Stimulated activated CD8-positive, alpha-beta memory T cell treated with anti-CD3 and anti-CD28 coated beads, Interleukin-4, amount 100 ng/mL, for 24 hours (primary cell): ENCODE measurements at places on chromosomes 5 and 9.
A peak's percentile ranks its signal among the peaks of the same experiment; 100 is the strongest.

- DNase-seq = peak; percentile 13
Observed at GRCh38 chr5:79702606-79703380, 13.2 kb downstream of the CMYA5 start.

GRCh38 chr5:95743232-95743631 lies 12.1 kb downstream of the RHOBTB3 start:
- DNase-seq = no peak

GRCh38 chr9:92406477-92406876 lies 2.1 kb upstream of the OGN start:
- no peak for DNase-seq

DNA sequence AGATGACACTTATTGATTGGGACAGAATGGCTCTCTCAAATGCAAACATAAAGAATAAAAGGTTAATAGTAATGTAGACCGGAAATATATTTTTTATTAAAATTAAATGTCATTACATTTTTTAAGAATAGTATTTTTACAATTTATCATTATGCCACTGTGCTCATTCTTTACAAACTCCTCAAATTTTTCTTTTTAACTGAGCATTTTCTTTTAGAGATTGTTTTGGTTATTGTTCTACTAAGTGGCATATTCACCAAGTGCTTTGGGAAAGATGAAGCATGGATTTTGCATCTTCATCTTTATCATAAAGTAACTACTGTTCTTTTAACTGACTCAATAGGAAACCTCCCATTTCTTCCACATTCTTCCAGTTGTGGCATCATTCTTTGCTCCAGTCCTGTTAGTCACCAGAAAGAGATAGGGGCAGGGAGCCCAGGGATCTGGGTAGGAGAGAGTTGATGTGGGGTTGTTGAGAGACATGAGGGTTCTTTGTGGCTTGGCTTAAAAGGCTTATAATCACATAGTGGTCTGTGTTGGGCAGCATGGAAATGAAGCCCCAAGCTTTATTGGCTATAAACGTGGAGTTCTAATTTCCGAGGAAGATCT lies 69.8 kb downstream of the SYK start:
- DNase-seq = no peak

- DNase-seq = no peak
Observed at GRCh38 chr9:3810231-3810630, 284.4 kb upstream of the RFX3 start.

DNA sequence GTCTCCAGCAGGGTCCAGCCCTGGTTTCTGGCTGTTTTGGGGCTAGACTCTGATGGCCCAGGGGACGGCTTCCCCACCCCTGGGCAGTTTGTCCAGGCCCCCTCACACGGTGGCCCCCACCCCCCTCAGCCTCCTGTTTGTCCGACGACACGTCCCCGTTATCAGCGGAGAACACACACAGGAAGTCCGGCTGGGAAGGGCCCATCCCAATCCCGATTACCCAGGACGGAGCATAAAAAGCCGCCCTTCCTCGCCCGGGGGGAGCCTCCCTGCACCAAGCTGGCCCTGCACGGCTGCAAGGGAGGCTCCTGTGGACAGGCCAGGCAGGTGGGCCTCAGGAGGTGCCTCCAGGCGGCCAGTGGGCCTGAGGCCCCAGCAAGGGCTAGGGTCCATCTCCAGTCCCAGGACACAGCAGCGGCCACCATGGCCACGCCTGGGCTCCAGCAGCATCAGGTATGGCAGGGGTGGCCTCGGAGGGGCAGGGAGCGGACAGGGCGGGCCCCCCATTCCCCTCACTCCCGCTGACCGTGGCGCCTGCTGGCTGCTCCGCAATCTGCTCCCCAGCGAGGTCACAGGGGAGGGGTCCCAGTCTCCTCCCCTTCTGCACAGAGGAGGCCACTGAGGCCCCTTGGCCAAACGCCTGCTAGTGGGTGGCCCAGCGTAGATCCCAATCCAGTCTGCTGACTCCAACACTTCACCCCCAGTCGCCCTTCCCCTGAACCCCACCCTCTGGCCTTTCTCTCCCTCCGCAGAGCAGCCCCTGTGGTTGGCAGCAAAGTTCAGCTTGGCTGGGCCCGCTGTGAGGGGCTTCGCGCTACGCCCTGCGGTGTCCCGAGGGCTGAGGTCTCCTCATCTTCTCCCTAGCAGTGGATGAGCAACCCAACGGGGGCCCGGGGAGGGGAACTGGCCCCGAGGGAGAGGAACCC lies at the start of gene EGFL7:
EGFL7 (plus strand) TSS at position 261 of the 926 bp plus-strand sequence. CDS start 5,367 bp downstream, outside the sequence.
- no peak for DNase-seq

DNA sequence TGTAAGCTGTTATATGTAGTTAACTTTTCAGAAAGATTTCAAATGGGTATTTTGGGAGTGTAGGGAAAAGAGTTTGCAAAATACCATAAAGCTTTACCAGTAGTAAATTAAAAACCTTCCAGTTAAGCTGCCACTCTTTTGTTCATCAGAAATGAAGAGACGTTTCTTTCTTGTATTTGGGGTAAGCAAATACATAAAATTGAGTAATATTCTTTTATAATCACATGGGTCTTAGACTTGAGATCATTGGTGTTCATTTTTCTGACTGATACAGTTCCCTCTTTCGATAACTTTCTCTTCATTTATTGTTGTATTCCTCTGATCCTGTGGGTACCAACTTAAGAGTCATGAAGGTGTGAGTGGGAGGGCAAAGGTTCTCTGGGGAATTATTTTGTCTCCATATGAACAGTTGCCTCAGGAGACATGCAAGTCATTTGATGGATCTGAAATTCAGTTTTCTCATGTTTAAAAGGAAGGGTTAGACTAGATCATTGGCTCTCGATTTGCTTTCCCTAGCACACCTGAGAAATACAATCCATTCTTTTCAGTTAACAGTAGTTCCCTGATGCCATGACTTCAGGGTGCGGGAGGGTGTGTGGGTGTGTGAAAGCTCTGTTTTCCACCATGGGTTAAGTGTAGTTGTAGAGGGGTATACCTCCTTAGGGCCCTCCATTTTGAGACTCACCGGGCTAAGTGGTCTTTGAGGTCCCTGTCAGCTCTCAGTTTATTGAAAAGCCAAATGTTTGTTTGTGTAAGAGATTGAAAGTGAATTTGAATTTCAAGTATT lies 47.7 kb downstream of the CNTRL start:
- no peak for DNase-seq

DNA sequence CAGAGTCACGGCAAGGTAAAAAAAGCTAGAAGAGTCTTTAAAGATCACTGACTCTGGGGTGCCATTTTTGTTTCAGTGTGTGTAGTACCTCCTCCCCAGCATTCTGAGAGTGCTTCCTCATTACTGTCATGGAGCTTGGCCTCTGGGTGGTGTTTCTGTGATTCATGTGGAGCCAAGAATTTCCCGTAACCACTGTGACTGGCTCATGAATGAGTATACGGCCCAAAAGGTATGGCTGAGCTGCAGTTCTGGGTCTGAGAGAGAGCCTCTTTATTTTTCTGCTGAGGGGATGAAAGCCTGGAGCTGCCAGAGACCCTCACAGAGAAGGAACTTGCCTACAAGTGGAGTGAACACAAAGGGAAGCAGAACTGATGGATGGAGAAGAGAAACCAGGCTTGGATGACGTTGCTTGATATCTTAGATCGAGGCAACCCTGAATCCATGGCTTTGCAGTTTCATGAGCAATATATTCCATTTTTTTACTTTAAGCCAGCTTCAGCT lies 85.6 kb downstream of the PTTG1 start:
- DNase-seq = no peak

GRCh38 chr5:24864244-24864643 lies 219.5 kb upstream of the CDH10 start:
- DNase-seq = no peak

- DNase-seq = no peak
Observed at GRCh38 chr5:33743099-33743498, 148.7 kb downstream of the ADAMTS12 start.

DNA sequence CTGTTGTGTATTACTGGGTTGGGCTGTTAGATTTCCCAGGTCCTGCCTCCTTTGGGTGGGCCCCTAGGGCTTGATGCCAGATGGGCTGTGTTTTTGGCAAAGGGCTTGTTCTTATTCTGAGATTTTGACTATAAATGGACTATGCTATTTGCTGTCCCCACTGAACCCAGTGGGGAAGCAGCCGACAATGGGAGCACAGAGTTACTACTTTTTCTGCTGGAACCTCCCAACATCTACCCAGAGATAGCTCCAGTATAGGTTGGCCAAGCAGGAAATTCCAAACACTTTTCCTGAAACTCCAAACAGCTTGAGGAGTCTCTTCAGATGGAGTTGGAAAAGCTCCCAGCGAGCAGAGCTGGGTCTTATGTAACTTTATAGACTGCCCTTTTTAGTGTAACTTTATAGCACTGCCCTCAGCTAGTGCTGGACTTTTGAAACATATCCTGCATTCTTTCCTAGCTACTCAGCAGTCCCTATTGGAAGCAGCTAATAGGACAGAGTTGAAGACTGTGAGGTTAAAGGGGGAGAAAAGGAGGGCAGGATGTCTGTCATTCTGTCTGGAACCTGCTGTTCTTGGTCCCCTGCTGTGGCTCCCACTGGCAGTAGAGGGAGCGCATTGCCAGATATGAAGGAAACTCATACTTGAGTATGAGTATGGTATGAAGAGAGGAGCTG lies 21.0 kb downstream of the RUSC2 start:
- no peak for DNase-seq

GRCh38 chr5:40735609-40736008 lies 20.2 kb downstream of the TTC33 start:
- no peak for DNase-seq

GRCh38 chr5:65150599-65151304 lies 331.0 kb downstream of the ADAMTS6 start:
- DNase-seq = no peak

- DNase-seq = peak; percentile 4
Observed at GRCh38 chr9:134136118-134136995, 475 bp downstream of the WDR5 start.

DNA sequence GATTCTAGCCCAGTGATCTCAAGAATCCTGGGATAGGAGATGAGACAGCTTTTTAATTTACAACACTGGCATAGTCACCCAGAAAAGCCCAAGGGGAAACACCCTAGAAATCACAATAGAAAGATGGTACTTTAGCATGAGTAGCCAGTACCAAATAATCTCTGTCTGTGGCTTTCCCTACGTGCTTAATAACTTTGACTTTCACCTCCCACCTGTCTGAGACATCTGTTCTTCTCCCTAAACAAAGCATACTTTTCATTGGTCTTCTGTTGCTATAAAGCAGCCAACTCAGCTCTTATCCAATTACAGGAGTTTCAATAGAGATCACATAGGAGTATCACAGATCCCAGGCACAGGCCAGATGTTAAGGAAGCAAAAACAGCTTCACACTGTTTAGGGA lies 10.4 kb downstream of the MARCHF3 start:
- DNase-seq = no peak

GRCh38 chr9:82938426-82939218 lies 124.3 kb downstream of the RASEF start:
- DNase-seq = no peak

GRCh38 chr9:121640076-121640475 lies 11.4 kb upstream of the DAB2IP start:
- peak; percentile 17 for DNase-seq

- peak; percentile 55 for DNase-seq
Observed at GRCh38 chr5:74326571-74327338, 313.8 kb downstream of the ENC1 start.

DNA sequence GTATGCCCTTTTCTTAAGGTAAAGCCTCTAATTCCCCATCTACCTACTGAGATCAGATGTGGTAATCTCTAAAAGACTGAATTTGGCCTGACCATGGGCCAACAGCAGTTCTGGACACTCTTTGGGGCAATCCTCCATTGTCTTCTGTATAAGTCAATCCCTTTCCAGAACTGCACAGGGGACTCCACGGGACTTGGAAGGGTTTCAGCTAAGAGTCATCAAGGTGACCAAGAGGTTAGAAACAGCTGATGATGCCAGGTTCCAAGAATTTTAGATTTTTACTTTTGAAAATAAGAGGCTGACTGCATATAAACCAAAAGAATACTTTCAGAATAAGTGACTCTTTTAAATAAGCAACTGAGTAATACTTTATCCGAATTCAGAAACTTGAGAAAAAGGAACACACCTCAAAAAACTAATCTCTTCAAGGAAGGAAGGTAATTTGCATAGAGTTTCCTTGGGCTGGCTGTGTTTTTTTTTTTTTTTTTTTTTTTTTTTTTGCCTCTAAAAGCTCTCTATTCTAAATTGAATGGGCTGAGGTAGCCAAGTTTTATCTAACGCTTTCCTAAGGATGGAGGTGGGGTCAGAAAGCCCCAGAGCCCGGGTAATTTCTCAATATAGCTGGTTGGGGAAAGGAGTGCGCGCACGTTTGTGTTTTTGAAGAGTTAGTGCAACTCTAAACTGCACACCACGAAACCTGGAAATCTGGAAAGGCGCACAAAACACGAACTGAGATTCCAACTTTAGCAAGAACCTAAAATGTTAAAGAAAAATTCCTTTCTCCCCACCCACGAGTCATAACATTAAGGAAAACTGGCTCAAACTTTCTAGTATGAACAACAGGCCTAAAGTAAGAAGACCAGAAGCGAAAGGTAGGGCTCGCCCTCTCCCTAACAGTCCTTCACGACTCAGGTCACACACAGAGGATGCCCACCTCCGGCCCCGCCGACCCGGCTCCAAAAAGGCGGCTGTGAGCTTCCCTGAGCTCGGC lies 1.3 kb downstream of the VCP start:
- DNase-seq = no peak

DNA sequence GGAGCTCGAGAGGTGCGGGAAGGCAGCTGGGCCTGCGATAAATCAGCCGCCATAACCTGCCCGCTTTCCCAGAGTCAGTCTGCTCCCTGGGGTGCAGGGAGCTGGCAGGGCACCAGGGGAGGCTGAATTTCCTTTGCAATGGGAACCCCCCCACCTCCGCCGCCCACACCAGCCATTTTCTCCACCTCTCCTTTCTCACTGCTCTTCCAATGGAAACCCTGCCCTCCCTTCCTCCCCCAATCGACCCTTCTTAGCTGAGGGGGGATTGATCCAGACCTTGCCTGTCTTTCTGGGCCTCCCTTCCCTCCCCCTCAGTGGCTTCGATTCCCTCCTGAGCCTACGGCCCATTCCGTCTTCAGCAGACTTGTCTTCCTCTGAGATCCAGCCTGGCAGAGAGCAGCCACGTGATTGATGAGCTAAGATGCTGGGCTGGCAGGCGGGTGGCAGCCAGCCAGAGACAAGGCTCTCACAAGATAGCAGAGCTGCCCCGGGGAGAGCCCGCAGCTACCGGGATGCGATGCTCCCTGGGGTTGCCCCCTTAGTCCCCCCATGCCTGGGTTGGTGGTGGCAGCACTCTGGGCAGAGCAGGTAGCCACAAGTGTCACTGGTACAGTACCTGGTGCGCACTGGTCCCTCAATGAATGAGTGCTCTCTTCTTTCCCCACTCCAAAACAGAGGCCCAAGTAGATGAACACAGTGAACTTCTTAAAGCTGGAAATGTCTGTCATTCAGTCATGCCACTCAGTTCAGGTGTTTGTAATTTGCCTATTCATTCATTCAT lies 53.7 kb upstream of the FABP6 start:
- DNase-seq = no peak

- DNase-seq = no peak
Observed at GRCh38 chr9:118554987-118555386, 814.2 kb downstream of the BRINP1 start.
